ENCODE measurements at places on chromosomes 2 and 18. TPM values are rescaled to one million over a fixed set of nuclear protein-coding genes. Genes with fewer than 3 reads are reported as not detected.

The FAM228A gene
- total RNA-seq: 9.4 TPM

The CNGA3 gene
- total RNA-seq: 6.3 TPM

The SLC5A7 gene
- total RNA-seq: 1.3 TPM

The CD226 gene
- 1.3 TPM for total RNA-seq

The TCF7L1 gene
- 3.4 TPM for total RNA-seq

The BCL11A gene
- total RNA-seq: 313 TPM

All from parietal lobe (tissue), 2 donors.